ENCODE measurements at places on chromosomes 4 and X.
A peak's percentile ranks its signal among the peaks of the same experiment; 100 is the strongest.

- DNase-seq: no peak
These were observed 230.0 kb downstream of the MAGEE1 start for GRCh38 chrX:76657499-76657898.

GRCh38 chrX:122641136-122641535 lies 542.9 kb upstream of the GRIA3 start:
- no peak for DNase-seq

GRCh38 chrX:21839334-21840192 lies at the start of gene MBTPS2:
MBTPS2 (plus strand) TSS chrX:21839617; CDS start chrX:21839735, 118 bp downstream.
- peak; percentile 87 for DNase-seq

DNA sequence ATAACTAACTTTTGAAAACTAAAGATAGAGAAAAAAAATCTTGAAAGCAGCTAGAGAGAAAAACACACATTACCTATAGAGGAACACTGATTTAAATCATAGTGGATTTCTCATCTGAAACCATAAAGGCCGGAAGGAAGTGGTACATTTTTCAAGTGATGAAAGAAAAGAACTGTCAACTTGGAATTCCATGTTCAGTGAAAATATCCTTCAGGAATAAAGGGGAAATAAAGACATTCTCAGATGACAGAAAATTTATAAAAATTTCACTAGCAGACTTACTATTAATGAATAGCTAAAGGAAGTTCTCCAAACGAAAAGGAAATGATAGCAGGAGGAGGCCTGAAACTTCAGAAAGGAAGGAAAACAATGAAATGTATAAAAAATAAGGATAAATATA lies 7.6 kb upstream of the JADE3 start:
- DNase-seq: no peak

- no peak for DNase-seq
These were observed 287.7 kb downstream of the STIM2 start for GRCh38 chr4:27148211-27148895.

DNA sequence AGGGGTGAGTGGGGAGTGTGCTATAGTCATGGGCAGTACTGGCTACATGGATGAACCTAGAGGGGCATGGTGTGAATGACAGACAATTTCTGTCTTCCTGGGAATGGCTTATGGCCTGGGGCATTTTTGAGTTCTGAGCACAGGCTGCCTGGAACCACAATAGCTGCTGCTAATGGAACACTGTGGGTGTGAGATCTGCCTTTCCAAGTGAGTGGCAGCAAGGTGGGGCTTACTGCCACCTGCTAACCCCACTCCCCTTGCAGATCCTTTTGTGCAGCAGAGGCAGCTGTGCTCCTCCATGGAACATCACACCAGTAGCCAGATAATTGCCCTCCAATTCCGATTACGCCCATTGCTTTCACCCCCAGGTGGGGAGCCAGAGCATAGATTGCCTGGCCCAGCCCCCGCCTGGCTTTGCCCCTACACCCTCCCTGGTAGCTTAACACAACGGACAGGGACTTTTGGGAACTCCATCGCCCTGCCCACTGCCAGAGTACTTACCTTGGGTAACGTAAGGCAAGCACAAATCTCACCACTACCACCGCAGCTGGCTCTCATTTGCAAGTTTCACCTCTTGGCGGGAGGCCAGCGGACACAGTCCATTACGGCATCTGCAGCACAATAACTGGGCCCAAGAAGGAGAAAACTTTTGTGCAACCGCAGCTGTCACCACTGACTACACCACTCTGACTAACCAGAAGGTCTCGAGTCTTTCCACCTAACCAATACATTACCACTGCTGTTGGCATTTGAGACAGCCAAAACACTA lies 421.2 kb upstream of the NWD2 start:
- no peak for DNase-seq

- no peak for DNase-seq
These were observed 1.6 kb downstream of the APBB2 start for GRCh38 chr4:41212616-41213203.

GRCh38 chrX:11929476-11929875 lies 171.4 kb downstream of the MSL3 start:
- DNase-seq: no peak

GRCh38 chr4:52640808-52641565 lies 18.1 kb downstream of the USP46 start:
- no peak for DNase-seq

- DNase-seq: no peak
These were observed 186.3 kb downstream of the MOSPD2 start for GRCh38 chrX:15059474-15059873.

DNA sequence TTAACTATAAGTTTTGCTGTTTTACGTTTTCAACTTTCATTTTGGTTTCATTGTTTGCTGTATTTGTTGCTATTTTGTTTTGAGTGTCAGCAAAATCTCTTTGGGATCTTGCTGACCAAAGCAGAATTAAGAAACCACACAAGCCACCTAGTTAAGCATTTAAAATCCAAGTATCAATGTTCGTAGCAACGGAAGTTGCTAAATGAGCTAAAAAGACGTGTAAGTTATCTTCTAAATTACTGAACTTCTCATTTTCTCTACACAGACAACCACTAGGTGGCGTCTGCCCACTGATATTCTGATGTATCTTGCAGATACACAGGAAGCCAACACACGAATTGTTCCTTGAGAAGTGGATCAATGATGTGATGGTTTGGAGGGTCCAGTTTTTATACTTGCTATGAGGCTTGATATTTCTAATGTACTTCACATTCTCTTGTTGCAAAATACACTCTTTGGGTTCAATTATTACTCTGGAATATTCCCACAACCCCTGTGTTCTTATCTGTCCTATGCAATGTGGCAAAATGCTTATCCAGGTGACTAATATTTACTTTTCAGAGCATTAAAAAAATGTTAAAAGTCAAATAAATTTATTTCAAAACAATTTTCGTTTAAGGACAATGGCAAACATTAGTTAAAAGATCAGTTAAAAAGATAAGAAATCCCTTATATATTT lies 250.5 kb downstream of the TECRL start:
- DNase-seq: no peak

- DNase-seq: no peak
These were observed 98.7 kb downstream of the CFAP299 start for GRCh38 chr4:80434238-80434637.

- DNase-seq: no peak
These were observed 98.6 kb upstream of the NKX1-1 start for GRCh38 chr4:1504595-1505500.

- DNase-seq: no peak
These were observed 3.6 kb downstream of the GRSF1 start for GRCh38 chr4:70836081-70836480.

- no peak for DNase-seq
These were observed 100.8 kb downstream of the BEND2 start for GRCh38 chrX:18119856-18120255.

DNA sequence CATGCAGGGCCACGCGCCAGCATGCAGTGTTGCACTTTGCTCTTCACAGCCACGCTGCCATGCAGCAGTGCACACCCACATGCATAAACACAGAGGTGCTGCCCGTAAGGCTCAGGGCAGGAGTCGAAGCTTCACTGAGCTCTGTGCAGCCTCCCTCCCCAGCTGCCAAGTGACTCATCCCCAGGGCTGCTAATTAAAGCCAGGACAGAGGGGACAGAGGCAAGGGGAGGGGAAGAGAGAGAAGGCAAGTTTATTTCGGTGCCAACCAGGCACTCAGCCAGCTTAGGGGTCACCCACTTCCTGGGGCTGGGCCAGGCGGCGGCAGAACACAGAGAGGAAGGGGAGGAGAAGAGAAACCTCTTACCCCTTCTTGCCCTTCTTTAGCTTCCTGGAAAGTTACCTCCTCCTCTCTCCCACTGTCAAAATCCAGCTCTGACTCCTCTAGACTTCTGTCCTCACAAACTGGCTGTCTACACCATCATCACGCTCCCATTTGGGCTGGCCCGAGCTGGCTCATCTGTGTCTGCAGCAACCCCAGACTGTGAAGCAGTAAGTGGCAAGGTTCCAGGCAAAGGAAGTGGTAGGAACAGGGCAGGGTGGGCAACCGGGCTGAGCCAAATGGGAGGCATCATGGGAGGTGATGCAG lies 6.2 kb upstream of the IQSEC2 start:
- no peak for DNase-seq

DNA sequence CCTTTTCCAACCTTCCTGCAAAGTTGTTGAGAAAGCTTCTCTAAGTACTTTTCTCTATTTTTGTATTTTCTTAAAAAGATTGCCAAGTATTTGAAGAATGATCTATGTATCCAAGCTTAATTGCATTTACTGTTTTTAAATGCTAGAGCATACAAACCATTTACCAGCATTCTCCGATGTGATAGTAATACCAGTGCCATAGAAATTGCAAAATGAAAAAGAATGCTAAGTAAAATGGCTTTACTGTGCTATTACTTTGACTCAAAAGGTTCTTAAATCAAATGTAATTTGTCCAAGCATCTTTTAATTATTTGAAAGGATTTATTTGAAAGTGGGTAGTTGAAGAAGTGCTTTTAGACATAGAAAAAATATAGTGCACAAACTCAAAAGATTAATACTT lies 1183.2 kb downstream of the RAPGEF2 start:
- no peak for DNase-seq

- DNase-seq: no peak
These were observed 94.7 kb upstream of the DIPK2B start for GRCh38 chrX:45295259-45295986.

GRCh38 chrX:103585411-103586313 lies at the start of gene TCEAL4:
TCEAL4 (plus strand) TSS chrX:103585515; CDS start chrX:103586676, 1,161 bp downstream.
- peak; percentile 17 for DNase-seq

GRCh38 chr4:150381036-150381435 lies 200.9 kb upstream of the MAB21L2 start:
- no peak for DNase-seq

- DNase-seq: no peak
These were observed 125.1 kb upstream of the STX18 start for GRCh38 chr4:4666693-4667621.

- no peak for DNase-seq
These were observed 1.4 kb downstream of the UGT8 start for GRCh38 chr4:114599903-114600552.

DNA sequence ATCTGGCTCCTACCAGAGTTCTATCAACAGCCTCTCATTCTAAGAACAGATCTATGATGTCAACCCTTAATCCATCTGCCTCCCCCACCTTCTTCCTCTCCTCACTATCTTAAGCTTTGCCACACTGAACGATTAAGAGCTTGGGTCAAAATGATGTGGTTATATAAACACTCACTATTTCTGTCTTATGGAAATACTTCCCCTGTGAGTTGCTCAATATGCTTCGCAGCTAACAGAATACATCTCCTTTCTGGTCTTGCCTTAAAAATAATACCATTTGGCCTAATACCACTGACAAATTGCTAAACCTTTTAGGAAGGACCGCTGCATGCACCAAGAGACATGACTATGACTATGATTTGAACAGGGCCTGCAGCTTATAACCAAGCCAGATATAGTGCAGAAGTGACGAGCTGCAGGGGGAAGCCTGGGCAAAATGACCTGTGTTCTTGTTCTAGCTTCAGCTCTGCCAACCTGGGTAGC lies 130.9 kb downstream of the RNF150 start:
- DNase-seq: no peak

GRCh38 chr4:8083086-8083825 lies 75.4 kb downstream of the ABLIM2 start:
- no peak for DNase-seq

DNA sequence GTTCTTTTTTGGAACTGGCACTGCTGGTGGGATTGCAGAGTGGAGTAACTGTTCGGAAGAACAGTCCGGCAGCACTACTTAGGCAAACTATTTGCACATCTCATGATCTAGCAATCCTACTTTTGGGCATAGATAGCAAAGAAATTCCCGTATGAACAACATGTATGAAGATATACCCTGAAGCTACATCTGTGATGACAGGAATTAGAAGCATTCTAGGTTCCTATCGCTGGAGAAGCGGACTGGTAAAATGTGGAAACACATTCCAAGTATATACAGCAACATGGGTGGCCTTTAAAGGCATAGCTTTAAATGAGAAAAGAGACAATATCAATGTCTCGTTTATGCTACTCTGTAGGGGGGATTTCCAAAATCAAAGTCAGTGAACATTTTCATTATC lies 3.1 kb downstream of the DCAF16 start:
- DNase-seq: no peak

- no peak for DNase-seq
These were observed 109.7 kb downstream of the SNCA start for GRCh38 chr4:89727238-89727637.

DNA sequence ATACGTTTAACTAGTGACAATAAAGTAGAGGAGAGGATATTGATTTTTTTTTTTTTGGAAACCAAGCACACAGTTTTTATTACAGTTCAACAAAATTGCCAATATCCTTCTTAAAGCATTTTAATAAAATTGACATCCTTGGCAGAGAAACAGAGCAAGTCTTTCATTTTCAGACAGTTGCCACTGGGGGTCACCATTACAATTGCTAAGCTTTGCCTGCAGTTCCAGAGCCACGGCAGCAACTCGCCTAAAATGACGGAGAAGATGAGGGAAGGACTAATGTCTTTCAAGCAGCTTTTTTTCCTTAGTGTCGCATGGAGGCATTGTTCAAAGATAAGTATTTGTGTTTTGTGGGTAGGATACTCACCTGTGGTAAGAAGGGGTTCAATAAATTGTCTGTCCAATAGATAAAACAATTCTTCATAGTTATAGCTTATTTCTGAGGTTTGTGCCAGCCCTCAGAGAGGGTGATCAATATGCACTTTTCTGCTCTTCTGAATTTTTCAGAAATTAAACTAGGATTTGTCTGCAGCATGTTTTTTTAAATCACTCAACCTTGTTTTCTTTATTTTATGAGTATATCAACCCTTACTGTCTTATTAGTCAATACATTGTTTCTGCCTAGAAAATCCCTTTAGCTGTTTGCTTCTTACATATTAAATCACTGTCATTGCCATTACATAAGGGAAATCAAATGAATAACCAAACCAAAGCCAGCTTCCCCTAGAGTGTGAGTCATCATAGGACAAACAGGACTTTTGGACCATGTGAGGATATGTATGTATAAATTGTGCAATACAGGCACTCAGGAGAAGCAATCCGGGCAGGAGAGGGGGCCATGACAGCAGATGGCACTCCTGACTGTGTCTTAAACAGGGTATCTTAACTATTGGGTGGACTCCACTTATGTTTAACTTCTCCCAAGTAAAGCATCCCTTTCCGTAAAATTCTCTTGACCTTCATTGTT lies 508.1 kb upstream of the ARX start:
- DNase-seq: no peak

Data from T-helper 1 cell (primary cell).